HT-29 (cell line): ENCODE measurements at places on chromosomes 11 and 22. TPM values are rescaled to one million over a fixed set of nuclear protein-coding genes. Genes with fewer than 3 reads are reported as not detected.
A peak's percentile ranks its signal among the peaks of the same experiment; 100 is the strongest.

DNA sequence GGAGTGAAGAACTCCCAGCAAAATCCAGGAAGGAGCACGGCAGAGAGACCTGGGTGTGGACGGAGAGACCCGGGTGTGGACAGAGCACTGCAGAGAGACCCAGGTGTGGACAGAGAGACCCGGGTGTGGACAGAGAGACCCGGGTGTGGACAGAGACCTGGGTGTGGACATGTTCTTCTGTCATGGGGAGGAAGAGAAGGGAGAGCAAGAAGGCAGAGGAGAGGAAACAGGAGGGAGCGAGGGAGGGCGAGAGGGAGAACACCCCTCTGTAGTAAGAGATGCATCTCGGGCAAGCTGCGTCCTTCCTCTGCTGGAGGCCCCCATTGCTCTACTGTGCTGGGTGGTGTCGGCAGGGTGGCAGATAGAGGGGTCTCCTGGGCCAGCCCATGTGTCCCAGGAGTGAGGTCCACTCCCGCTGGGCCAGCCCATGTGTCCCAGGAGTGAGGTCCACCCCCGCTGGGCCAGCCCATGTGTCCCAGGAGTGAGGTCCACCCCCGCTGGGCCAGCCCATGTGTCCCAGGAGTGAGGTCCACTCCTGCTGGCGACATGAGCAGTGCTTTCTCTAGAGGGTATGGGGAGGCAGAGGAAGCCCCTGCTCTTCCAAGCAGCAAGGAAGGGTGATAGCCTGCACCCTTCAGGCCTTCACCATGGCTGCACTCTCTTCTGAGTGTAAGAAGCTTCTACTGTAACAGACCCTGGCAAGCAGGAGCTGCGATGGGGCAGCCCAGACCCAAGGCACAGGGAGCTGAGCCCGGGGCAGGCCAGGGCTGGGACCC, 934.2 kb downstream of the BRD1 start:
- no peak for DNase-seq

- no peak for DNase-seq
These were observed 27.8 kb downstream of the AP2A2 start for GRCh38 chr11:953512-953911.

Gene BARX2
- 5.5 and 6.9 TPM in 2 replicates for total RNA-seq

DNA sequence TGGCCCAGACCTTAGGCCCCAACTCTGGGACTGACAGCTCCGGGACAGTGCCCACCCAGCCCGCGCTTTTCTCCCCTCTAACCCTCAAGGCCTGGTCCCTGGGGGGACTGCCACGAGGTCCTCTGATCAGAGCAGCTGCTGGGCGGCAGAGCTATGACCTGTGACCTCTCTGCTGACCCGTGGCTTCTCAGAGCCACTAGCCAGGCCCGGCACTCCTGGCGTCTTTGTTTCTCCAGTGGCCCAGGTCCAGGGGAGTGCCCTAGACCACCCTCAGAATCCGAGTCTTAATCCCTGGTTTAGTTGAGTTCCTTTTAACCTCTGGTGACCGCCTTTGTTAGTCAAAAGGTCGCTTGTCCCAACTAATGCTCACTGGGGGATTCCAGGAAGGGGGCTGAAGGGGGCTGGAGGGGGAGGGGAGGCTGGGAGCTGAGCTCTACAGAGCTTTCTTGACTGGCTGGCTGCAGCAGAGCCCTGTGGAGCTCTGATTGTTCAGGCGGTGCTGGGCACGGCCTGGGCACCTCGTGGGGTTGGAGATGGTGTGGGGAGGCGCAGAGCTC, 1.2 kb downstream of the FBLN1 start:
- DNase-seq = no peak

Gene TMEM45B
- 35.7 and 52.9 TPM in 2 replicates for total RNA-seq

Gene SLC5A4
- not detected in 2 replicates for total RNA-seq

- no peak for DNase-seq
These were observed 90.7 kb downstream of the FAM76B start for GRCh38 chr11:95698676-95699557.

- DNase-seq = no peak
These were observed 1119.7 kb downstream of the BRD1 start for GRCh38 chr22:48707763-48708557.

- DNase-seq = no peak
These were observed 1.8 kb downstream of the CD82 start for GRCh38 chr11:44566952-44567875.

- DNase-seq = no peak
These were observed 6.2 kb downstream of the NADSYN1 start for GRCh38 chr11:71459076-71459766.

DNA sequence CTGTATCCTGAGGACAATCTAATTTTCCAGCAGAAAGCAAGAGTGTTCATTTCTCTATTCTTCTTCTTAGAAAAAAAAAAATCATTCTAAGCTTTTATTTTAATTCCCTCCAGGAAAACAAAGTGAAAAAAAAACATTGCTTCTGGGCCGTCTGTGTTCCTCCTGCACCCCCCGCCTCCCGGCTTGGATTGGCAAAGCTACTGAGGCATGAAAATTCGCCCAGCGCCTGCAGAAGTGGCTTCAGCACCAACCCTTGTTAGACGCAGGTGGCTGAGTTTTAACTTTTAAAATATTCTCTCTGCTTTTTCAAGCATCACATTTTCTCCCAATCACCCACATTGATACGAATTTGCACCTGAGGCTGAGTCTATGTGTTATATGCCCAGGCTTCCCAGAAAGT, 401.6 kb downstream of the BRD1 start:
- DNase-seq = no peak

- peak; percentile 96 for DNase-seq
These were observed 62.4 kb downstream of the NECTIN1 start for GRCh38 chr11:119666463-119667131.

GRCh38 chr11:19553683-19554333, 158.8 kb upstream of the NAV2 start:
- DNase-seq = peak; percentile 90

Gene OR51I1
- not detected in 2 replicates for total RNA-seq

- no peak for DNase-seq
These were observed 377.3 kb downstream of the FAM181B start for GRCh38 chr11:82356316-82356715.

GRCh38 chr11:123924027-123924426, 15.4 kb upstream of the OR4D5 start:
- no peak for DNase-seq

DNA sequence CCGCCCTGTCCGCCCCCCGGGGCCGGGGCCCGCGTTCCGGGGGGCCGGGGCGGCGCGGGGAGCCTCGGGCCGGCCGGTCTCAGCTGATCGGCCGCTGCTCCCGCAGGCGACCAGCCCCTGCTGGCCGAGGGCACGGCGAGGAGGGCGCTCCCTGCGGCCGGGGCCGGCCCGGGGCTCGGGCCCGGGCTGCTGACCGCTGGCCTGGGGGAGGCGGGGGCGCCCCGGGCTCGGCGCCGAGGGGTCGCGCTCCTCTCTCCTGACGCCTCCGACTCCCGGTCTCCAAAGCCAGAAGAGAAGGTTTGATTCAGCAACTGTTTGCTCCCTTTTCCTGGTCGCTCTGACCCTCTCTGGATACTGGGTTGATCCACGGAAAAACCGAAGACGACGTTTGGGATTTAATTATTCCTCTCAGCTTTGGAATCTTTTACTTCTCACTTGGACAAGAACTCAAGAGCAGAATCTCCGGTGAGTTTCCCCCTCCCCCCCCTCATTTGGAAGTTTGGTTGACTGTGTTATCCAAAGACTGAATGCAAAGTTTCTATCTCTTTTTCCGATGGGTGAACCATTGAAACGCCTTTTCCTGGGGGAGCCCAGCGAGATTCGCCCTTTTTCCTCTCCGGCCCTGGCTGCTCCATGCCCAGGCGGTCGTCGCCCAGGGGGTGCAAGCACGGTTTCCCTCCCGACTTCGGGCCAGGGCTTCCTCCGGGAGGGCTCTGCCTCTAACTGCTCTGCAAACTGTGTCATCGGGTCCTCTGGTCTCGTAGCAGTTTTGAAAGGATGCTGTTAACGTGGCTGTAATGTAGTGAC, 725 bp downstream of the KDM2A start:
- peak; percentile 66 for DNase-seq
